Kidney epithelial cell (primary cell): ENCODE measurements at places on chromosomes 7 and 10.

- no peak for DNase-seq
Observed at GRCh38 chr7:35494407-35494806, 200.5 kb downstream of the HERPUD2 start.

DNA sequence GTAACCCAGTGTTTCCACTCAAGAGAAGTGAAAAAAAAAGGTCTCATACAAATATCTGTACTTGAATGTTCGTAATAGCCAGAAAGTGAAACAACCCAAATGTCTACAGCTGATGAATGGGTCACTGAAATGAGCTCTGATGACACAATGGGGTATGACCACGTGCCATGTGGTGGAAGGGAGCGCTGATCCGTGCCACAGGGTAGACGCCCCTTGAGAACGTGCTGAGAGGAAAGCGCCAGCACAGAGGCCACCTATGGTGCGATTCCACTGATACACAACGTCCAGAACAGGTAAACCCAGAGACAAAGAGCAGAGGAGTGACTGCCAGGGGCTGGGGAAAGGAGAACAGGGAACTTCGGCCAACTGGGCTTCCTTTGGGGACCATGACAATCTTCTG is 50.3 kb downstream of the MAD1L1 start:
- DNase-seq: no peak

- DNase-seq: no peak
Observed at GRCh38 chr10:55174419-55174818, 373.4 kb upstream of the PCDH15 start.

- DNase-seq: no peak
Observed at GRCh38 chr10:18438361-18439126, 212.8 kb downstream of the NSUN6 start.

DNA sequence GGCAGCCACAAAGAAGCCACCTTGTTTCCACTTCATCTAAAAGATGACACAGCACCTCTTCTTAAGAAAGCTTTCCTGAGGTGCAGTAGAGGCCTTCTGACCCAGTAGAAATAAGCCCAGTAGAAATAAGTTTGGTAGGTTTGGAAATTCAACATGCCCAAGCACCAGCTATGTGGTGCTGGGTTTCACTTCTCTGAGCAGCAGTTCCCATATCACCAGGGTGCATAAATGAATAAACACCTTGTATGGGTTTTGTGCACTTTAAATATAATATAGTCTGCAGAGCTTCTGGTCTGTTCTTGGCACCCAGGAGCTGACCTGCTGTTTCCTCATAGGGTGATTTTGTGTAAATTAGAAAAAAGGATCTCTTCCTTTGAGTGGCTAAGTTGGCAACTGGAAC is 492.4 kb upstream of the SORCS1 start:
- no peak for DNase-seq

DNA sequence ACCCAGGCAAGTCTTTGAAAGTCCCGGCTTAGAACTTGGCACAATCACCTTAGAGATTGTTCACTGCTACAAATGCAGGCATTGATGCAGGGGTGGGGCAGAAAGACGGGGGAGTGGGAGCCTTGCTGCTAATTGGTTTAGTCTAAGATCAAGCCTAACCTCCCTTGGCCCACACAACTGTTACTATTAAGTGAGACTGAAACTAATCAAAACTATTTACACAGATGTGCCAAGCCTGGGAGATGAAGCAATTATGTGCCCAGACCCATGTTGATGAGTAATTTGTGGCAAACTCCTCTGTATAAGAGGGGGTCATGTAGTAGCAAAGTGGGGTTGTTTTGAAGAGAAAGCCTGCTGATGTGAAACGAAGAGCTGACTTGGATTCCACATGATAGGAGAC is 178.2 kb upstream of the ITGB1 start:
- DNase-seq: peak; percentile 84

- DNase-seq: no peak
Observed at GRCh38 chr10:12589791-12590190, 240.4 kb downstream of the CAMK1D start.

DNA sequence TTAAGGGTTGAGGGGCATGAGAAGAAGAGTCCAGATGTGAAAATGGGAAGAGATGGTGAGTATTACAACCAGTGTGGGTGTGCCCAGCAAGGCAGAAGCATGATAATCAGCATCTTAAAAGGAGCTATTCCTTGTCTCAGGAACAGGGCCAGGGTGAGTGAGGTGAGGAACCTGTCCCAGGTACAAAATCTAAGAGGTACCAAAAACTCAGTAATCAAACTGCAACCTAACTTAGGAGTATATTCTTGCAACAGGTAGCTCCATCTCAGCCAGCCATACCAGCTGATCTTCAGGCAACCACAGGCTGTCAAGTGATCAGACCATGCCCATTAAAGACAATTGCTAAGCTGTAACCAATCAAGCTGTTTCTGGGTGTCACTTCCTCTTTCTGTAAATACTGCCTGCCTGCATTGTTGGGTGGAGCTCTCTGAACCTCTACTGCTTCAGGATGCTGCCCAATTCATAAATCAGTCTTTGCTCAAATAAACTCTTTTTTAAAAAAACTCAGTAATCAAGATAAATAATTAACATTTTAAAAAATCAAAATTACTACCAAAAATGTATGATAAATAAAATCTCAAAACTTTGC is 7.4 kb downstream of the KEL start:
- no peak for DNase-seq

- DNase-seq: no peak
Observed at GRCh38 chr10:123897146-123897545, 5.5 kb upstream of the CPXM2 start.
